ENCODE measurements at places on chromosomes 2 and 18.

DNA sequence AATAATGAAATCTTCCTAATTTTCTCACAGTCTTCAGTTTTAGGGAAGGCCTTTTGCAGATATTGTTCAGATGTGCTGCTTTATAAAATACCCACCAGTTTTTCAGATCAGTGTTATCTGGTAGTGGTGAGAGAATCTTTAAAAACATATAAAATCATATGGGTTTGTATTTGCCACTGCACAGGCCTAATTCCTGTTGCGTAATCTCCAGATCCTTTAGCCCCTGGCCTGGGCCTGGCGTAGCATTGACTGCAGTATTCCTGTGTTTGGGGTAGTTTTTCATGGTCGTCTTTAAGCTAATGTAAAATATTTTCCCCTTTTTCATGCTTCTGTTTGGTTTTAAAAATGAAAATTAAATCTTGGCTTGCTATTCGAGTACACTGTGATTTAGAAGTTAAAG, 43.2 kb downstream of the TSHZ1 start:
- no peak for DNase-seq

DNA sequence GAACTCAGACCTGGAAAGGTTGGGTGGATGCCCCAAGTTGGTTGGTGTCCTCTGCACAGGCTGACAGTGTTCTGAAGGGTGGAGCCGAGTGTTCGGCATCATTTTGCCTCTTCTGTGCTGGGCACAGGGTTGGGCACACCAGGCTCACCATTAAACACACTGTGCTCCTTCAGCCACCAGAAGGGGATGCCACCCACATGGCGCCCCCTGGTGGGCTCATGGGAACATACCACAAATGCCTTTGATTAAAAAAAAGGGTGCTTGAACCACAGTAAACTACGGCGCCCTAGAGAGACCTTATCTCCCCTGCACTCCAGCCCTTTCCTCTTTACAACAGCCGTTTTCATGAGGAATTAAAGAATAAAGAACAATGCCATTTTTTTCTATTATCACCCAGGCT, 89.4 kb downstream of the CELF4 start:
- DNase-seq, result no peak

- DNase-seq, result no peak
Measured at GRCh38 chr2:25814681-25815080, 63.6 kb downstream of the ASXL2 start.

- no peak for DNase-seq
Measured at GRCh38 chr2:144211826-144212225, 308.1 kb downstream of the ZEB2 start.

GRCh38 chr18:31835528-31836133, 75.0 kb upstream of the SLC25A52 start:
- DNase-seq, result no peak

DNA sequence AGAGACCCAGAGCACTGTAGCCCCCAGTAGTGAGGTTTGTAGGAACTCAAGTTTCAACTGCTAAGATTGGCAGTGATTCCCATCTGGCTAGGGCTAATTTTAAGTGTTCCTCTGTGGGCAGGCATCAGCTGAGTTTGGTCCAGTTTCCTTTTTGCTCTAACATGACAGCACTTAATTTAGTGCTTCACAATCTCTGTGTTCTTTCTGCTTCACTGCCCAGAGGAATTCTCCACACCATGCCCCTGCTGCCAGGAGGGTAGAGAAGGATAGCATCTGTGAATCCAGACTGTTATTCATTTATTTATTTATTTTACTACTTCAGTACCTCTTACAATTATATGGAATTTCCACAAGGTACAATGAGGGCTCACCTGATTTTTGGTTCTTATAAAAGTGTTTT, 549.9 kb upstream of the FSIP2 start:
- DNase-seq, result no peak

DNA sequence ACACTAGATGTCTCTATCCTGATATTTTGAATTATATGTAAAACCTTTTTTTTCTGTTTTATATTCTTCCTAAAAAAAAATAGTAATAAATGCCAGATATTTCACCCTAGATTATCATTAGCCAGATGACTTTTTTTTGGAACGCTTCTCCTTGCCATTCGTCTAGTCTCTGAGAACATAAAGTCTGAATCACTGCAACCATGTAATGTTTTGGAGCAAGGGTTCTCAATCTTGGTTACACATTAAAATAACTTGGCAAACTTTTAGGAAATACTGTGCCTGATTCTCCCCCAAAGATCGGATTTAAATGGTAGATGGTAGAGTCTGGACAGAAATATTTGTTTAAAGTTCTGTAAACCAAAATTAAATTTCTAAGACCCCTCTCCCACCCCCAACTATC, 21.0 kb downstream of the SLC25A52 start:
- no peak for DNase-seq

DNA sequence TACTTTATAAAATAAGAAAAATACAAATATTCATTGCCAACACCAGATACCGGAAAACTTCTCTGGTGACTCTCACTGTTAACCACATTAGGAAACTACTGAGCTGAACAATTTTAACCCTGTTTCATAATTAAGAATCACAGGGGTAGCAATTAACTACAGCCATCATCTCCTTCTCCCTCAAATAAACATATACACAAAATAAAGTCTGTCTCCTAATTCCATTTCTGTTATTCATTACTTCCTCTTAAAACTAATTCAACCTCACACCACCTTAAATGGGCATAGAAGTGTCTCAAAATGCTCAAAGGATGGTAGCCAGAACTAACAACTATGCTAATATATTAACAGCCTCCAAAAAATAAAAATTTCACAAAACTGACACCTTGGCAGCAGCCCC, 60.7 kb downstream of the ACVR1 start:
- DNase-seq, result no peak

GRCh38 chr2:142180820-142181533, 50.2 kb upstream of the LRP1B start:
- no peak for DNase-seq

GRCh38 chr2:181627545-181627944, 29.4 kb downstream of the CERKL start:
- DNase-seq, result no peak

- no peak for DNase-seq
Measured at GRCh38 chr2:127085317-127085681, 21.7 kb downstream of the BIN1 start.

- DNase-seq, result no peak
Measured at GRCh38 chr2:153940511-153940910, 68.8 kb downstream of the GALNT13 start.

- no peak for DNase-seq
Measured at GRCh38 chr2:25324905-25325592, 16.7 kb downstream of the DNMT3A start.

DNA sequence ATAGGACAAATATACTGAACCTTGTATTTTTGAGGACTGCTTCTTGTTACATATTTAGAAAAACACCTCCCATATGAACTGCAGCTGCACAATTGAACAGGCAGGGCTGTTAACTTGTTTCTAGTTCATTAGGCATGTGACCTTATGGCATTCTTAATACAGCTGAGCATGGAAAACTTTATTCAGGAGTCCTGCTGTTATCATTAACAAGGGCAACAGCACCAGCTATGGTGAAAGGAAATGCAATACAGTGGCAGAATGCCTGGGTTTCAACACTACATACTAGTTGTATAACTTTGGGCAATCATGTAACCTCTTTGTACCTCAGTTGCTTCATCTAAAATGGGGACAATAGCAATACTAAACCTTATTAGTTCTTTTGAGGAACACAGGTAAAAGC, 71.8 kb downstream of the GDF7 start:
- DNase-seq, result no peak

- peak; percentile 78 for DNase-seq
Measured at GRCh38 chr18:63161761-63162195, 157.8 kb downstream of the BCL2 start.

DNA sequence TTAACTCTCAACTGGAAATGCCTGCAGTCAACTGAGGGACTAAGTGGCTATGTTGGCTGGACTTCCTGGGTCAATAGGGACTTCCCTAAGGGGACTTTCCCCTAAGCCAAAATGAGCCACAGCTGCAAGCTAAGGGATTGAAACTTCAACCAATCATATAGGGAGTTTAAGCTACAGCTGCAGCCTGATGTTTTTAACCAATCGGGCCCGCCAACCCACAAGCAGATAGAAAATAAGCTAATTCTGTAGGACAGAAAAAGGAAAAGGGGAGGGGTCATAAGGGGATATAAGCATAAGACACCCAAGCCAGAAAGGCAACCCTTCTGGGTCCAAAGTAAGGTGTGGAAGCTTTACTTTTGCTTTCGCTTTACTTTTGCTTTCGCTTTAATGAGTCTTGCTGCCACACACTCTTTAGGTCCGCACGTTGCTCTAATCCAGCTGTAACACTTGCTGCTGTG, 927.5 kb downstream of the ERBB4 start:
- peak; percentile 23 for DNase-seq

- no peak for DNase-seq
Measured at GRCh38 chr18:2448565-2449151, 122.6 kb downstream of the METTL4 start.

DNA sequence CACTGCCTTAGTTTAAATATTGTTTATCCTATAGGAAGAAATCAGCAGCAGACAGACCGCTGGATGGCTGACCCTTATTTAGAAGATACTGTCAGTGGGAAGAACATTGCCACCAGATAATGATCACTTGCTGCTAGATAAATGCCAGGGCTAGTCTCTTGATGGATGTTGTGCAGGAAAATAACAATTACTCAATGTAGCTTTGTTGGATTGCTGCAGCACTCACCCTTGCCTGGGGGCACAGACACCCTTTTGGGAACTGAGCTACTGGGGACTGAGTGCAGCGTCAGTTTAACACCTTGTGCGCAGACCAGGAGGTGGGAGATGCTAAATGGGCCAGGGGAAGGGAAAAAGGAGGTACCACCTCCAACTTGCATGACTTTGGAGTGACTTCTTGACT, 64.2 kb upstream of the CAPN13 start:
- no peak for DNase-seq

GRCh38 chr2:8412586-8412985, 269.3 kb upstream of the ID2 start:
- no peak for DNase-seq

DNA sequence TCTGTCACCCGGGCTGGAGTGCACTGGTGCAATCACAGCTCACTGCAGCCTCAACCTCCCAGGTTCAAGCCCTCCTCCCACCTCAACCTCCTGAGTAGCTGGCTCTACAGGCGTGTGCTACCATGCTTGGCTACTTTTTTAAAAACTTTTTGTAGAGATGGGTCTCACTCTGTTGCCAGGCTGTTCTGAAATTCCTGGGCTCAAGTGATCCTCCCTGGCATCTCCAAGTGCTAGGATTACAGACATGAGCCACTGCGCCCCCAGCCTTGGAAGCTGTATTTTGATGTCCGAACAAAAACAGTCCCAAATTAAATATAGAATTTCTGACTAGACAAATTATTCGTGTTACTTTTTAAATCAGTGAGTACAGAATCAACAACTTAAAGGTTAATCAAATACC, 97.4 kb downstream of the ZNF516 start:
- DNase-seq, result no peak

- no peak for DNase-seq
Measured at GRCh38 chr2:217167531-217167930, 307.7 kb upstream of the TNP1 start.

DNA sequence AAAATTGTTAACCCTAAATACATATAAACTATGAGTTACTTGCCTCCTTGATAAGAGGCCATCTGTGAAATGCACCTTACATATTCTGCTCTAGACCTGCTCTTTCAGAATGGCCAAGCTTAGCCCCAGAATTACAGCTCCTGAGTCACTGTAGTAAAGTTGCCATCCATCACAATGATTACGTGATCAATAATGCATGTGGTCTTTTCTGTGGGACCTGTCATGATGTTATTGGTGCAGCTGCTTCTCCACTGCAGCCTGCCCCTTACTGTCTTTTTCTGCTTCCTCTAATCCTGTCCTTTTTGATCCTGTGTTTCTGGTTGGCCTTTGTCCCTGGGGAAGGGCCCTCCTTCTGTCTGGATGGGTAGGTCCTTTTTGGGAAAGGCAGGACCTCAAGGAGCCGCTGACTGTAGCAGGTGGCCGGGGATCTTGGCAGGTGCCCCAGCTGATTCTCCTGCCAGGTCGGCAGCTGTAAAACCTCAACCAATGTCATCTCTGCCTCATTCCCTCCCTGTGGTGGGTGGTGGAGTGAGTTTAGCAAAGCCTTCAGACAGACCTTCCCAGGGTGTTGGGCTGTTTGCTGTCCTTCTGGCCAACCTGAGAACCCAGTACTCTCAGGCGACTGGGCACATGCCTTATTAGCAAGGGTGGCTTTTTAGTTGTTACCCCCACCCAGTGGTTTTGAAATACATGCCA, 126.2 kb upstream of the EML6 start:
- no peak for DNase-seq

- no peak for DNase-seq
Measured at GRCh38 chr18:27366151-27366550, 181.0 kb upstream of the CHST9 start.

GRCh38 chr2:109084341-109084740, 44.7 kb upstream of the SH3RF3 start:
- no peak for DNase-seq

DNA sequence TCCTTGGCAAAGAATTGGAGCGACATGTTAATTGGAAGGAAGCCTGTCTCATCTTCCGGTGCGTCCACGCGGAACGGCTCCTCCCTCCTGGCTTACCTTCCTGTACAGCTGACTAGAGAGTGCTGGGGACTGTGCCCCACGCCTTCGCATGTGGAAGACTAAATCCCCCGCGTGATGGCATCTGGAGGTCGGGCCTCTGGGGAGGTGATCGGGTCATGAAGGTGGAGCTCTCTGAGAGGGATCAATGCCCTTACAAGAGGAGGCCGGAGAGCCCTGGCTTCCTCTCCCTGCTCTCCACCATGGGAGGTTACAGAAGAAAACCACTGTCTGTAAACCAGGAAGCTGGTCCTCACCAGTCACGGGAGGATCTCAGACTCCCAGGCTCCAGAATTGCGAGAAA, 104.1 kb upstream of the OTOS start:
- DNase-seq, result no peak

Data from effector memory CD4-positive, alpha-beta T cell (primary cell).